Upper lobe of right lung (tissue), 1 donor: ENCODE measurements at places on chromosomes 2 and 18. TPM values are rescaled to one million over a fixed set of nuclear protein-coding genes. Genes with fewer than 3 reads are reported as not detected.

The GRHL1 gene
- total RNA-seq: 2.7 TPM

The TRIP12 gene
- total RNA-seq: 211 TPM

The LYPD6 gene
- total RNA-seq: 0.29 TPM

The SCN1A gene
- 26.9 TPM for total RNA-seq

The REG1B gene
- total RNA-seq: not detected

The ABHD1 gene
- 0.35 TPM for total RNA-seq

The HOXD12 gene
- total RNA-seq: not detected

The OR6B2 gene
- total RNA-seq: not detected

The KLHL29 gene
- 15.1 TPM for total RNA-seq

The HOXD13 gene
- total RNA-seq: not detected

The REG3A gene
- total RNA-seq: not detected

The TMEM178A gene
- 9.5 TPM for total RNA-seq

The ORC2 gene
- 27.4 TPM for total RNA-seq

The REV1 gene
- 55.3 TPM for total RNA-seq
